ENCODE measurements at places on chromosomes 11 and 22.

- no peak for DNase-seq
Measured at GRCh38 chr11:123585706-123586105, 68.7 kb downstream of the SCN3B start.

DNA sequence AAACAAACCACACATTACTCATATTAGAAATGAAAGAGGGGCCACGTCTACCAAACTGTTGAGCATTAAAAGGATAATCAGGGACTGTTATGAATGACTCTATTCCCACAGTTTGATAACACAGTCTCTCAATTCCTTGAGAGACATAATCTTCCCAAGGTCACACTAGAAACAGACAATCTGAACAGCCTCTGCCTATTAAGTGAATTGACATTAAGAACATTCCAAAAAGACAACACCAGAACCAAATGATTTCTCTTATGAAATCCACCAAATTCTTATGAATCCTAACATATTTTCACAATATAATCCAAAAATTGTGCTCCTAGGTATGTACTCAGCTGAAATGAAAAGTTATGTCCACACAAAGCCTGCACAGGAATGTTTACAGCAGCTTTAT lies 4.6 kb downstream of the RFPL1 start:
- DNase-seq = no peak

DNA sequence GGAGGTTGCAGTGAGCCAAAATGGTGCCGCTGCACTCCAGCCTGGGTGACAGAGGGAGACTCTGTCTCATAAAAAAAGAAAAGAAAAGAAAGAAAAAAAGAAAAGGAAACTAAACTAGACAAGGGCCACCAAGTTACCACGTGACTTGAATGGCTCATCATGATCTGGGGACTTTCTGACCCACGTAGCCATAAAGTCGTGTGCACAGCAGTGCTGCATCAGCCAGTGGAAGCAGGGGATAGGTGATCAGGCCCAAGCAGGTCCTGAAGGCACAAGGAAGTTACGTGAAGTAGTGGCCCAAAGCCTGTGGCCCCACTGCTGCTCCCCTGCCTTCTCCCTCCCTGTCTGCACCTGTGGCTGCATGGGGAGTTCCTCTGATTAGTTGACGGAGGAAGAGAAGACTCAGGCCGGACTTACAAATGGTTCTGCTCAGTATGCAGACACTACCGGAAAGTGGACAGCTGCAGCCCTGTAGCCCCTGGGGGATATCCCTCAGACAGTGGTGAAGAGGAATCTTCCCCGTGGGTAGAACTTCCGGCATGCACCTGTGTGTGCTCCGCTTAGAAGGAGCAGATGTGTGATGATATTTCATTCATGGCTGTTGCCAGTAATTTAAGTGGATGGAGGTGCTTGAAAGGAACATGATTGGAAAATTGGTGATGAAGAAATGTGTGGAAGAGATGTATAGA lies 18.2 kb upstream of the CD81 start:
- no peak for DNase-seq

DNA sequence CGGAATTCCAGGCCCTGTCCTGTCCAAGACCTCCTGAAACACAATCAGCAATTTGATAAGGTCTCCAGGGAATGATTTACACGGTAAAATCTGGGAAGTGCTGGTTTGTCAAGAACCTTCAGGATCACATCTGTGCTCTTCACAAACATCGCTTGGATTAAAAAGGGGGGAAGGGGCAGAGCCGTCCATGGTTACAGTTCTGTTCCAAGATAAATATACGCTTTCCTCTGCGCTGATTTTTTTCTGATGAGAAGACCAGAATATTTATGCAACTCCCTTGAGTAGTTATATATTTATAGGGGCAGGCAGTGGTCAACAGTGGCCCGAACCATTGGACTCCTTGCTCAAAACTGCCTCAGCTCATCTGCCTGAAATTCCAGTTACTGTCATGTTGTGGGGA lies 9.2 kb upstream of the APOL5 start:
- DNase-seq = no peak

DNA sequence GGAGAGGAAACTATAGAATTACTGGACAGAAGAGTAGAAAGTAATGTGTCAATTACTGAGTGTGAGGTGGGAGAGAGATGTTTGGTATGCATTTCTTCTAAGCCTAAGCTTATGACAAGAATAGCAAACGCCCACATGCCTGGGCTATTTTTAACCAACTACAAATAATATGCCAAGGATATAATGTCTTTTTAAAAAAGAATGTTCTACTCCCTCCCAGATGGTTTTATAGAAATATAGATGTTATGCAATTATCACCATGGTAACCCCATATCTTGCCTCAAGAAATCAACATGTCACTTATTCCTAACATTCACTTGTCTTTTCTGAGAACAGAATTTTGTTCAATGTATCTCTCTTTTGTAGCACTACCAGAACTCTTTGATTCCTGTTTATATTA lies 996.7 kb upstream of the CHORDC1 start:
- no peak for DNase-seq

DNA sequence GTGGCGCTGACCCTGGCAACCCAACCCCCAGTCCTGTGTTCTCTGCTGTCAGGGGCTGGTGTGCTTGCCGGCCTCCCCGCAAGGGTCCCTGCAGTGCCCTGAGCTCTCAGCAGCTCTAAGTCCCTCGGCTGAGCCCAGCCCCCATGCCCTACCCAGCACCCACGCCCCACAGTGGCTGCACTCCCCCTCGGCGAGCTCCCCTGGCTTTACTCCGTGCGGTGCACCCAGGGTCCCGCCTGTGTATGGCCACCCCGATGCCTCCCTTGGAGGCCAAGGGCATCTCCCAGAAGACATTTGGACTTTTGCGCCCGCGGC lies 72.5 kb upstream of the SHISAL1 start:
- no peak for DNase-seq

- DNase-seq = no peak
Measured at GRCh38 chr11:16193897-16194381, 162.4 kb downstream of the SOX6 start.

DNA sequence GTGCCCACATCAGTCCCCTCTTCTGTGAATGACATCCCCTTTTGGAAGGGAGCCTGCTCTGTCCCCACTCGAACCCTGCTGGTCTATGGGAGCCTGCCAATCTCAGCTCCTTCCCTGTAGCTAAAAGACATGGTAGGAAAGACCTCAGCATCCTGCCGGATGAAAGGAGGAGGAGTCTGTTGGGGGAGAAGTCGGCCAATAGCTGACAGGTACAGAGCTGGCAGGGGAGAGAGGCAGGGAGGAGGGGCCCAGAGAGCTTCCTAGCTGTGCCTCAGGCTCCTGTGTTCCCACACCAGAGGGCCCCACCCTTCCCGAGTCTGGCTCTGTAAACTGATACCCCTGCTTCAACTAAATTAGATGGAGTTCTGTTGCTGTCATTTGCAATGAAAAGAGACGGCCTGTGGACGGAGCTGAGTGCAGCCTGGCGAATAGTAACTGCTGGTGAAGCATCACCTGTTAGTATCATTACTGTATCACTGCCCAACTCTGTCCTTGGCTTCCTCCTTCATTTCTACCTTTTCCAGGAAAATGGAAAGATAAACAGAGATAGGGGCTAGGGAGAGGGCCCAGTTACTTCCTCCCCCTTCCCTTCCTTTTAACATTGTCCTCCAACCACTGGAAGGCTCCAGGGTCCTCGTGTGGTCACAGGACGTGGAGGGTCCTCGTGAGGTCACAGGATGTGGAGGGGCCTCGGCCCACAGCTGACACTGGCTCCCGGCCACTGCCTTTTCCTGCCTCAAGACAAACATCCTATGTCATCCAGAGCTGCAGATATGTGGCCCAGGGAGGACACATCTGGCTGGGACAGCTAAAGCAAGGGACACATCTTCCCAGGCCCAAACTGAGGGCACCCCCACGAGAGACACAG lies 15.1 kb downstream of the FXYD6 start:
- DNase-seq = no peak

DNA sequence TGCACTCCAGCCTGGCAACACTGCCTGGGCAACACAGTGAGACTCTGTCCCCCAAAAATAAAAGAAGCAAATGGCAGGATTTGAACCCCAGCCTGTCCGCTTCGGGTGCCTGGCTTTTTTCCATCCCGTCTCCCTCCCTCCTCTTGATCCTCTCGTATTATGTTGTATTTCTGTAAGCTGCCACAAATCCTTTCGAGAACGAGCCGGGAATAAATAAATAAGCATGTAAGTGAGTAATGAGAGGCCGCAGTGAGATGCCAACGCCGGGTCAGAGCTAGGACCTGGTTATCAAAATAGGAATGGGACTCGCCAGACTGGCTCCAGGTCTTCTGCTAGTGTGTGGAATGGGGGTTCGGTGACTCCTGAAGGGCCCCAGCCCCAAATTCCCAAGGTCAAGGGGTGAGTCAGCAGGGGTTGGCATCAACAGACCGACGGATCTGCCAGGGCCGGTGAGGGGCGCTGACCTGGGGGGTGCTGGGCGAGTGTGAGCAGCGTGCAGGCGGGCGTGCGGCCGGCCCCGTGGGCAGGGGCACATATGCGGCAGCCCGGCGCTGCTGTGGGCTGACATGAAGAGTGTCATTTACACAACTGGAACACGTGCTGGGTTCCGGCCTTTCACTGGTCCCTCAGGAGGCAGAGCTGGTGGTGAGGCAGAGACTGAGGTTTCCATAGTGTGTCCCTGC lies 47.8 kb downstream of the FLRT1 start:
- DNase-seq = no peak

DNA sequence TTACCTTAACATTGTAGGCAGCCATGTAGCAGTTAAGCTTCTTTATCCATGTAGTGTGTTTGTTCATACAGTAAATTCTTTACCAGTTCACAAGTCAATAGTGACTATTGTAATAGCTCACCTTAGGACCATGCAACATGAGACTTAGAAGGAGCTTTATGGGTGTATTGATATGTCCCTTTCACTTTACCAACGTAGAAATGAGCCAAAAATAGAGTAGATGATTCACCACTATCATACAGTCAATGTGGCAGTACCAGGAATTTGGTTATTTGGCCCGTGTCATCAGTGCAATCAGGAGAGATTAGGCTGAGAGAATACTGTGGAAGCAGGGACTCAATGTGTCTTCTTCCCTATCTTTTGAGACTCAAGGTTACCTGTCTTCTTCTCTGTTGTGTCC lies 4.7 kb downstream of the ZDHHC13 start:
- no peak for DNase-seq

GRCh38 chr22:48564995-48565394 lies 1262.7 kb downstream of the BRD1 start:
- no peak for DNase-seq

DNA sequence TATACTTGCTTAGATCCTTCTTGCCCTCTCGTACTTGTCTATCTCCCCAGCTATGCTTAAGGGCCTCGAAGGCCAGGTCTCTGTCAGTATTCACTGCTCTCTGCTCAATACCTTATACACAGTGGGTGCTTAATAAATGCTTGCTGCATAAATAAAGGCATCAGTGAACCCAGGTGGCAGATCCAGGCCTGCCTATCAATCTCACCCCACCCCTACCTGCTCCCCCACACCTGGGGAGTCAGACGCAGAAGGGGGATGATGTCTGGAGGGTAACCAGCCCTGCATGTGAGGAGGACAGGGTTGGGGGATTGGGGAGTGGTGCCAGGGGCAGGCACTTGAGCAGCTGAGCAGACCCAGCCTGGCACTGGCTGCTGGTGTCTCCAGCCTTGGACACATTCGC lies 430.6 kb downstream of the MN1 start:
- DNase-seq = no peak

DNA sequence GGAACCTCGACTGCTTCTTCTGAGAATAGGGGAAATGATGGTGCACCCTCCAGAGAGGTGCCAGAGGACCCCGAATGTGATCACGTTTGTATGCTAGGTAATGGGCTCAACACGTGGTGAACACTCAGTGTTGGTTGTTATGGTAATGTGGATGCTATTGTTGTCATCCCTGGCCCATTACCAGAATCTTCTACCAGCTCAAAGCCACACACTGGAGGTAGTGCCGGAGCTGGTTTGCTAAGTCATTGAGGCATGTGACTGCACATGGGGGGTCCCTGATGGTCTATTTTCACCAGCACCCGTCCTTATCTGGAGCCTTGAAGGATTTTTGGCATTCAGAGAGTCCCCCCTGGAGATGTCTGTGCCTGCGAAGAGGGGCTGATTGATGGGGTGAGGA lies 119.1 kb upstream of the CD82 start:
- DNase-seq = no peak

DNA sequence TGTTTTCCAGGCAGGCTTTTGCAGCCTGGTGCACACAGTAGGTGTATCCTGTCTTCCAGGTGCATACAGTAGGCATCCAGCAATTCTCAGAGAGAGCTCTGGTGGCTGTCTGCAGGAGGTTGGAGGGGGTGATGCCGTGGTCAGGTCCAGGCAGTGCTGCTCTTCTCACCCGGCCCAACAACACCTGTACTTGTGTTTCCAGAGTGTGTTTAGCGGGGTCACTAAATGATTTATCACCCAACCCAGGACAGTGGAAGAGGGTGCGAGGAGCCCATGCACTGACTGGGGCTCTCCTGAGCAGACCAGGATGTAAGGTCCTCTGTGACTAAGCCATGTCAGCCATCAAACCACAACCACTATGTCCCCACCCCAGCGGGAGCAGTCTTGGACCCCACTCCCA lies 18.6 kb upstream of the FGF3 start:
- DNase-seq = no peak

DNA sequence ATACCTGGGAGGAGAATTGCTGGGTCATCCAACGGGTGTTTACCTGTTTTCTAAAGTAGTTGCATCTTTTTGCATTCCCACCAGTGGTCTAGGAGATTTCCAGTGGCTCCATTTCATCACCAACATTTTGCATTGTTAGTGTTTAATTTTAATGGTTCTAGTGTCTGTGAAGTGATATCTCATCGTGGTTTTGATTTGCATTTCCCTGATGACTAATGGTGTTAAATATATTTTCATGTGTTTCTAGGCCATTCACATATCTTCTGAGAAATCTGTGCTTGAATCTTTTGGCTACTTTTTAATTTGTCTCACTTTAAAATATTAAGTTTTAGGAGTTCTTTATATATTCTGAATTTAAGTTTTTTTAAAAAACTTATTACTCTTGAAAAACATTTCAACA lies 439.6 kb downstream of the TMEM135 start:
- no peak for DNase-seq

- DNase-seq = no peak
Measured at GRCh38 chr22:28574159-28574788, 105.4 kb downstream of the TTC28 start.

GRCh38 chr11:12889243-12889642 lies 119.9 kb upstream of the RASSF10 start:
- no peak for DNase-seq

DNA sequence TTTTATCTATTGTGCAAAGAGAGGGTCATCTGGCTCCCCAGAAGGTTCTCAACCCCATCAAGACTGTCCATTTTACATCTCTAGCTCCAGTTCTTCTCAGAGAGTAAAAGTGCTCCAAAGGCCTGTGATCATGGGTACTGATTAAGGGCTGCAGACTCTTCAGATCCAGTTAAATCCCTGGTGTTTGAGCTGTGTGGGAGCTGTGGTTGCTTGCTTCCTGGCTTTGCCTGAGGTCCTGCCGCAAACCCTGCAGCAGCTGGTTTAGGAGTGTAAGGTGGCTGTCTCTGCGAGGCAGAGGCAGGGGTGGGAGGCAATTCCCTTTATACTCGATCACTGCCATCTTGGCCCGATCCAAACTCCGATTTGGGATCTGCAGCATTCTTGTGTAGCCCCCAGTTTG lies 1.2 kb downstream of the MRPL17 start:
- no peak for DNase-seq

- DNase-seq = no peak
Measured at GRCh38 chr11:72658989-72659640, 15.1 kb downstream of the PDE2A start.

All from epithelial cell of proximal tubule (primary cell).